ENCODE measurements at places on chromosomes 12 and 14. TPM values are rescaled to one million over a fixed set of nuclear protein-coding genes. Genes with fewer than 3 reads are reported as not detected.

The NGB gene
- not detected for total RNA-seq

DNA sequence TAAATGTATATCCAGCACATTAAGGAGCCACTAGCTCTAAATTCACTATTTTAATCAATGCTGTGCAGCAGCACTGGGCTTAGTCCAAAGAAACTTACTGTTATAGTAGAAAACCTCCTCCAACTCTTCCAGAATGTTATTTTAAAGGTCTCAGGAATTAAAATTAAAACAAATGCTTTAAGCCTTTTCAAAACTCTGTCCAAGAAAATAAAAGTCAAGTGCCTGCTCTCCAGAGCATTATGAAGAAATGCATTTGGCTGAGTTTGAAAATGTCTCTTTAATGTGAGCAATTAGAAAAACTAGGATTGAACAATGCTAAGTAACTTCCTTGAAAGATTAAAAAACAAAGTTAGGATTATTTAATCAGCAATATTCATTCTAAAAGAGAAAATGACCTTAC is 322.4 kb upstream of the DCN start:
- no peak for DNase-seq

- no peak for DNase-seq
Measured at GRCh38 chr14:88729159-88729558, 63.6 kb downstream of the EML5 start.

DNA sequence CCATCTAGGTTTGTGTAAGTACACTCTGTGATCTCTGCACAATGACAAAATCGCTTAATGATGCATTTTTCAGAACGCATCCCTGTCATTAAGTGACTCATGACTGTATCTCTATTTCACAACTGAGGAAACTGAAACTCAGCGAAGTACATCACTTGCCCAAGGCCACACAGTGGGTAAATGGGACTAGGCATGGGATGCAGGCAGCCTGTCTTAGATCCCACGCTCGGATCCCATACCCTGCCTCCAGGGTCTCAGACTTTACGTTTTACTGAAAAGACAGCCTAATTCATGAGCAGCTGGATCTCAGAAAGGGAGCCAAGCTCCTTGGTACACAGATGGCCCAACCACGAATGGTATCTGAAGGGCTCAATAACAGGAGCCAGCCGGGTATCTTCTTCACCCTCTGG is 2.4 kb upstream of the MLEC start:
- no peak for DNase-seq

DNA sequence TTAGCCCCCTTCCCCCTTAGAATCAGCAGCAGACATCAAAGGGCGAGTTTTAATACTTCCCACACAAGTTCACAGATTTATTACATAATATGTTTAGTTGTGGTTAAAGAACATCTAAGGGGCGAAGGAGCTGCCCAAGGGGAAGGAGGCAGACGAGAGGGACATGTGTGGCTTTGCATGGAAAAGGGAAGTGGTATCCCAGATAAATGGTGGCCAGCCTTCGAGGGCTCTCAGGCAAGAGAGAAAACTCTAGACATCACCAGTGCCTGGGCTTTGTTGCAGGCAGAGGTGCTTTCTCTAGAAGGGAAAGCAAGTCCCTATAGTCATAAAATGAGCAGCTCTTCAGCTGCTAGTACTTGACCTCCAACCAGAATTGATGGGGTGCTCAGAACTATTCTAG is 121.2 kb downstream of the CACNA1C start:
- no peak for DNase-seq
